Glomerular endothelial cell (primary cell): ENCODE measurements at places on chromosomes 3 and 15.

- no peak for DNase-seq
Observed at GRCh38 chr3:52225452-52226228, at the start of gene TLR9. TLR9 (minus strand) TSS chr3:52225645; CDS start chr3:52225529, 116 bp downstream.

GRCh38 chr3:51389423-51390183 is 1.5 kb upstream of the RBM15B start:
- no peak for DNase-seq

GRCh38 chr3:127016043-127016343 is 33.1 kb downstream of the PLXNA1 start:
- no peak for DNase-seq

DNA sequence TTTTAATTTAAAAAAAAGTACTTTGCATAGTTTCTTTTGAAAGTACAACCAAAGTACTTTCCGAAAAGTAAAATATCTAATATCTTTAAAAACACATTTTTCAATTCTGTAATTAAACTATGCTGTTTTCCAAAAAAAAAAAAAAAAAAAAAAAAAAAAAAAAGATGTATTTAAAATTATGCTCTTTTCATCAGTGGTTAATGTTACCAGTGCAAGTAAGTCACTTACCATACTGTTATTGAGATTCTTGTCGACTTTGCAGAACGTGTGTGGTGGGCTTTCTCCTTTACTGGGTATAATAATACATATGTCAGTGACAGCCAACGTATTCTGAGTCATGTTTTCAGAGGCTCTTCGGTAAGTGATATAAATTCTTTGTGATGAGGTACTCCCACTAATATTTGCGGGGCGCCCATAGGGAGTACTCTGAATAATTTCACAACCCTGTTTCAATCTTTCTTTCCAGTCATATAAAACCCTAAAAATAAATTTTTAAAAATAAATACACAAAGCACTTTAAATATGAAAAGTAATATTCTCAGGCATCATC is 39.9 kb downstream of the DENND4A start:
- no peak for DNase-seq

DNA sequence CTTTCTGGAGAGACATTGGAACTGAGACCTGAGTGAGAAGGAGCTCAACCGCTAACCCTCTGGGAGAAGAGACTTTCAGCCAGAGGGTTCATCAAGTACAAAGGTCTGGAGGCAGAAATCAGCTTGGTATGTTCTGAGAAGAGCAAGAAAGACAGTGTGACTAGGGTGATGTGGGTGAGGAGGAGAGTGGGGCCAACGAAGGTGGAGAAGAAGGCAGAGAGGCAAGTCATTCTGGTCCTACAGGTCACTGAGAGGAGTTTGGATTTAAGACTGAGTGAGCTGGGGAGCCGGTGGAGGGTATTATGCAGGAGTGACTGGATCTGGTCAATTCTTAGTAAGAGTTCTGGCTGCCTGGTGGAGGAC is 12.2 kb downstream of the XIRP1 start:
- DNase-seq: no peak

DNA sequence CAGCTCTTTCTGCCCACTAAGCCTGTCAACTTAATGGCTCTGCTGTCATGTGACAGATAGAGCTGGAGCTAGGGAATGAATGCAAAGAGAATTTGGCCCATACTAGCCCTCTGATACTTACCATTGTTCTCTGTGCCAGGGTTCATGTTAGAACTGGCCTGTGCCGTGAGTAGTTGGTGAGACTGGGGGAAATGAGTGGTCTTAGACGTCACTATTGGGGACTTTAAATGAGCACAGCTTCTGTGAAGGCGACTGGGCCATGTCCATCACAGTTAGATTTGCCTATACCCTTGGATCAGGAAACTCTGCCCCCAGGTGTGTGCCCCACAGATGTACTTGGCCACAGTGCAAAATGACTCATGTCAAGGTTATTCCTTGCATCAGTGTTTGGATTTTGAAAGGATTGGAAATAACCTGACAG is 124.9 kb downstream of the PTPRG start:
- no peak for DNase-seq

DNA sequence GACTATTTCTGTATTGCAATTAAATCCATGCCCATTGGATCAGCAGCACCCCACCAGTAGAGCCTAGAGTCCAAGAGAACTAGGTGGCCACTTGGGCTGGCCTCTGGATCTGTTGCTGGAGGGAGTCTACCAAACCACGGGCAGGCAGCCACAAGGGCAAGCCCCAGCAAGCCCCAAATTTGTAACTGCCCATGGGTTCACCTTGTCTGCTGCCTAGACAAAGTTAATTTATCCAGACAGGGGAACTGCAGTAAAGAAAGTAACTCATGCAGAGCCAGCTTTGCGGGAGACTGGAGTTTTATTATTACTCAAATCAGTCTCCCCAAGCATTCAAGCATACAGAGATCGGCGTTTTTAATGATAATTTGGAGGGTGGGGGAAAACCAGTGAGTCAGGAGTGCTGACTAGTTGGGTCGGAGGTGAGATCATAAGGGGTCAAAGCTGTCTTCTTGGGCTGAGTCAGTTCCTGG is 74.0 kb upstream of the TERB2 start:
- no peak for DNase-seq

- no peak for DNase-seq
Observed at GRCh38 chr3:10310578-10310977, 10.3 kb downstream of the SEC13 start.

GRCh38 chr15:31235311-31236183 is 91.1 kb upstream of the KLF13 start:
- no peak for DNase-seq

DNA sequence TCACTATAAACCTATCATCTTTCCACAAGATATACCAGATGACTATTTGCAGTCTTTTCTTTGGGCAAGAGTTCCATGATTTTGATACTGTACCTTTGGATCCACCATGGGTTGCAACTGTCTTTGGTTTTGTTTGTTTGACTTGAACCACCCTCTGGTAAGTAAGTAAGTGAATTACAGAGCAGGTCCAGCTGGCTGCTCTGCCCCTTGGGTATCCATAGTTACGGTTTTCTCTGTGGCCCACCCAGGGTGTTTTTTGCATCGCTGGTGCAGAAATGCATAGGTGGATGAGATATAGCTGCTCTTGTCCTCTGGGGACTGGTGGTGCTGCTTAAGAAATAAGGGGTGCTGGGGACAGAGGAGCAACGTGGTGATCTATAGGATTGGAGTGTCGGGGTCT is 33.8 kb downstream of the CHDH start:
- DNase-seq: no peak
